ENCODE measurements at places on chromosomes 16 and 17. TPM values are rescaled to one million over a fixed set of nuclear protein-coding genes. Genes with fewer than 3 reads are reported as not detected.

Gene ADAM11
- total RNA-seq = 0.32 TPM

Gene CIBAR2
- not detected for total RNA-seq

Gene CSH2
- total RNA-seq = not detected

Gene STH
- total RNA-seq = not detected

Gene AIPL1
- total RNA-seq = not detected

Gene ALDH3A1
- total RNA-seq = not detected

Gene TUBB3
- total RNA-seq = 128 TPM

Gene ATP2C2
- not detected for total RNA-seq

Gene PLCG2
- 0.64 TPM for total RNA-seq

Gene KRT20
- total RNA-seq = not detected

Gene RAI1
- total RNA-seq = 16.0 TPM

Gene RNFT1
- total RNA-seq = 15.8 TPM

Gene EPX
- not detected for total RNA-seq

Gene TBC1D28
- total RNA-seq = not detected

Gene EME2
- total RNA-seq = 13.9 TPM

Gene QPRT
- total RNA-seq = 123 TPM

Gene RRAD
- total RNA-seq = 12.5 TPM

Gene VWA3A
- under 0.01 TPM for total RNA-seq

Gene KRT31
- not detected for total RNA-seq

Gene HEATR9
- not detected for total RNA-seq

Gene NLK
- 33.7 TPM for total RNA-seq

Gene RAMP2
- total RNA-seq = not detected

Gene TBC1D3
- not detected for total RNA-seq

Gene STX8
- total RNA-seq = 91.1 TPM

Gene DNAAF8
- 1.3 TPM for total RNA-seq

Gene RNF157
- total RNA-seq = 10.0 TPM

Gene KRT28
- total RNA-seq = not detected

Gene UTS2R
- total RNA-seq = not detected

Gene RNU2-1
- total RNA-seq = not detected

Gene NPIPA8
- 0.32 TPM for total RNA-seq

Gene CCL14
- total RNA-seq = not detected

Gene ERCC4
- 10.3 TPM for total RNA-seq

Gene KRTAP9-2
- not detected for total RNA-seq

Measured in fibroblast of villous mesenchyme (primary cell).